ENCODE measurements at places on chromosomes 2 and 18.

DNA sequence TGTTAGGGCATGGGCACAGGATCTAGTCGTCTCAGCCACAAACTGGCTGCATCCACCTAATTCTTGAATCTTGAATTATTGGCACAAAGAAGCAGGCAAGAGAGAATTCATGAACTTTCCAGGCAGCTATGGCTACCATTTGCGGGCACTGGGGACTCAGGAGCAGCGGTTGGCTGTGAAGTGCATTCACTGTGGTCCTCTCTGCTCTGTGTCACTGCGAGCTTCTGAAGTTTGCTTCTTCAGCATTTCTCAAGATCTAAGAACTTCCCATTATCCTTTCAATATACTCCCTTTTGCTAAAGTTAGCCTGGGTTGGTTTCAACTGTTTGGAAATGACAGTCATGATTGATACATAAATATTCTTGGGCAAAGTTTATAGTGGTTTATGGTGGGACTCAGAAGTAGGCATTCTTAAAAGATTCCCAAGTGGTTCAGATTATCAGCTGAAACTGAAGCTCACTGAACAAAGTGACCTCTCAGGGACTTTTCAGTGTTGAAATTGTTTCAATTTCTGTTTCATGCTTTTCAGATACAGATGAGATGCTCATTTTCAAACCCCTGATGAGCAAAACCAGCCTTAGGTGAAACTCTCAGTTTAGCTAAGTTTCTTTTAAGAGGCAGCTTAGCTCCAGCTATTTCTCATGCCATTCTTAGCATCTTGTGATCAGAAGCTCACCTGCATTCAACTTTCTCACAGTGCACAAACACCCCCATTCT lies 1258.3 kb upstream of the GYPC start:
- DNase-seq = no peak

GRCh38 chr2:241632478-241633325 lies 4.3 kb downstream of the THAP4 start:
- no peak for DNase-seq

GRCh38 chr2:85655961-85656417 lies 12.0 kb downstream of the SFTPB start:
- DNase-seq = no peak

GRCh38 chr2:191451116-191451515 lies 205.9 kb downstream of the MYO1B start:
- no peak for DNase-seq

DNA sequence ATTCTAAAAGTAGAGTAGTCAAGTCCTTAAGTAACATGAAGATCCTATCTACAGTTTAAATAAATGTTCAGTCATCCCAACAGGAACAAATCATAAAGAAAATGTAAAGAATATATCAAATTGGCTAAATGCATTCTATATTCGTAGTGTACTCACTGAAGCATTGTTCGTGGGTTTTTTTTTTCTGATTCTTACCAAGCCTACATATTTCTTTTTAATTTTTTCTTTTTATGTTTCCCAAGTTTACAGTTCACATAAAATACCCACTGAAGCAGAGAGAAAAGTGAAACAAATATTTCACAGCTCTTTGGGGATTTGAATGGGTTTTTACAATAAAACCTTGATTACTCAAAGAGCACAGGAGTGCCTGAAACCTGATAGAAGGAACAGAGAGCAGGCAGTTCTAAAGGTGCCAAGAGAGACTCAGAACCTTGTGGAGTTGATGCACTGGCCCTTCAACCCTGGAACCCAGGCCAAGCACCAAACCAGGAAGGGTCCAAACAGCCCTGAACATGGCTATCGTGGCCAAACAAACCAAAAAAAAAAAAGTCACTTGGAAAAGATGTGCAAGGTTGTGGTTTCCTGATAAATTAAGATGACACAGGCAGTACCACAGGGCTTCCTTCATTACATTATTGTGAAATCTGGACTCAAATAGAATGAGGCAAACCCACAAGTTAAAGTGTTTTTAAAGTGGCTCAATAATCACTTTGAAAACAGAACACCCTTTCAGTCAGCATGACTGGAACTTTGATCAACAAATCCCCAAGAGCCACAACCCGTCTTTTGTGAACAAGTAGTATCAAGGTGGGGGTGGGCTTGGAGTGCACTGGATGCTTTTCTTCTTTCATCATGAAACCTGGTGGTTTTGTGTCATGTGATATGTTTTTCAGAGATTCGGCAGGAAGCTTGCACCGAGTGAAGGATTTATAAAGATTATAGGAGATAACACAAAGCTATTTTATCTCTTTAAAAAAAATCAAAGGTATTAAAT lies 245.0 kb upstream of the FN1 start:
- DNase-seq = no peak

- no peak for DNase-seq
These were observed 12.3 kb downstream of the GPR55 start for GRCh38 chr2:230912724-230913123.

GRCh38 chr2:197711578-197711977 lies 6.4 kb downstream of the MARS2 start:
- DNase-seq = no peak

DNA sequence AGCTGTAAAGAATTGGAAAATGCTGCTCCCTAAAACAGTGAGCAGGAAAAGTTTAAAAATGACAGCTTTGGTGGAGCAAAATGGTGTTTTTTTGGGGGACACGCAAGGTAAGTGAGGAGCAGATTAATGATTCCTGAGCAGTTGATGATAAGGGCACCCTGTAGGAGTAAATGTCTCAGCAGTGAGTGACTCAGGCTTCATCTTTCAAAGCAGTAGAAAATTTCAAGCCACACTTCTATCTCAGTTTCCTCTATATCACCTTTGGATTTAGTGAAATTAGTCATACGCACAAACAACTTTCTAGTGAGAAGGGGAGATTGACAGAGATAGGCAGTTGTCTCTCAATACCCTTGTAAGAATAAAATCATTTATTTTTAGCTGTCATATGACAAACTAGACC lies 709.0 kb upstream of the FAM98A start:
- no peak for DNase-seq

GRCh38 chr2:55961318-55961911 lies 37.8 kb upstream of the EFEMP1 start:
- no peak for DNase-seq

GRCh38 chr18:13280070-13280795 lies 61.7 kb downstream of the LDLRAD4 start:
- no peak for DNase-seq

- DNase-seq = no peak
These were observed 31.6 kb upstream of the GPR155 start for GRCh38 chr2:174518395-174518794.

GRCh38 chr2:38260972-38261371 lies 116.1 kb downstream of the ATL2 start:
- no peak for DNase-seq

GRCh38 chr2:95356821-95357700 lies 45.4 kb upstream of the FAHD2A start:
- DNase-seq = no peak

All from T-helper 2 cell (primary cell).